ENCODE measurements at places on chromosomes 3 and 15.
A peak's percentile ranks its signal among the peaks of the same experiment; 100 is the strongest.

GRCh38 chr3:44019736-44020135 lies 221.9 kb upstream of the TOPAZ1 start:
- DNase-seq: no peak

- DNase-seq: peak; percentile 82
These were observed at the start of gene GPR171 for GRCh38 chr3:151203051-151203420. GPR171 (minus strand) TSS chr3:151203216; CDS start chr3:151199386, 3,830 bp downstream.

GRCh38 chr3:57890874-57891273 lies 117.3 kb upstream of the FLNB start:
- DNase-seq: no peak

GRCh38 chr3:156825795-156826143 lies 384 bp upstream of the LEKR1 start:
- DNase-seq: no peak

DNA sequence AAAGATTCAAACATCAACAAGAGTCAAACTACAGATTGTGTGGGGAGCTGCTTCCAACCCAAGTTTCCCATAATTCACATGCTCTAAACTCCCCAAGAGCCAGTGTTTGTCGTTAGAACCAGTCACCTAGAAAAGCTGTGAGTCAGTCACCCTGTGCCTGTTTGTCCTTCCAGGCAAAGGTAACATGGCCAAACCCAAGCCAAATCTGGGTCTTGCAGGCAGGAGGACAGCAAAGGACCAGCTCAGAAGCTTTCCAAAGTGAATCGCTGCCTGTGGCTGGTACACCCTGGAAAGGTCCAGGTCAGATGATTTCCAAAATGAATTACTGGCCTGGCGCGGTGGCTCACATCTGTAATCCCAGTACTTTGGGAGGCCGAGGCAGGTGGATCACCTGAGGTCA lies 251.5 kb downstream of the FAM43A start:
- DNase-seq: no peak

GRCh38 chr3:35617370-35617769 lies 22.0 kb upstream of the ARPP21 start:
- DNase-seq: no peak

- DNase-seq: no peak
These were observed 16.9 kb upstream of the SCAMP5 start for GRCh38 chr15:74978503-74978902.

DNA sequence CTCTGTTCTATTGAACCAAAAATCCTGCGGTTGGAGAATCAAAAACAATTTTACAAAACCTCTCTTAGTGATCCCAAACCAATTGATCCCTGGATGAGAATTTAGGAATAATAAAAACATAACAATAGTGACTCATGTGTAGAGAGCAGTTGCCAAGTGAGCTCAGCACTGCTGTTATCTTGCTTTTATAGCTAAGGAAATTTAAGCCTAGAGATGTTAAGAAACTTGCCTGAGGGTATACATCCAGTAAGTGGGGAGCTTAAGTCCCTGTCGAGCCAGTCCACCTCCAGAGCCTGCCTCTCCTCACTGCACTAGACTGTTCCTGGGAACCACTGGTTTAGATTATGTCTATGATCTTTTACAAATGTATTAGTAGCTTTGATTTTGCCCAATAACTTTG lies 358.4 kb upstream of the LMCD1 start:
- no peak for DNase-seq

- no peak for DNase-seq
These were observed 38.0 kb downstream of the COL6A5 start for GRCh38 chr3:130383424-130383823.

DNA sequence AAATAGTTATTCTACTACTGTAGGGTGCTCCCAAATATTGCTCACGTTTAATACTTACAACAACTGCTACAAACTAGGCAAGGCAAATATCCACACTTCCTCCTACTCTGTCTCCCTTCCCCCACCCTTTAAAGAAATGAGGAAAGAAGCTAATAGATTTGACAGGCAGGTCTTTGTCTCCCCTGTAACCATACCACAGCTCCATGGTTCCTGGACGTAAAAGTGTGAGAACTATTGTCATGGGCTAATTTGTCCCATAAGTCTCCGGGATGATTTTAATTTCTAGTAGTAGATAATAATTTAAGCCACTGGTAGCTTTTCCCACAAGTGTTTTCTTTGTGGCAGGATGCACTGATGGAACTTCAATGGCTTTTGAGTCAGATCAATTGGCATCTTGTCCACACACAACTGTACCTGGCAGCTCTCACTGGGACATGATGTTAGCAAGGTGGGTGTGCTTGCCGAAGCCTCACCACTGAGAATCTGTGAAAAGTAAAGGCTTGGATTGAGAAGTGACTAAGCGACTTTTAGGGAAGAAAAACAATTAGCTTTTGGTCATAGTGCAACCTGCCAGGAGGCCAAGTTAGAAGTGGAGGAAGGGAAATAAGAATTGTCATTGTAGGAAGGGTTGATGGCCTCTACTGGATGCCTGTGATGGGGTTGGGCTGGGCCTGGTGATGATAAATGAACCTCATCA lies 1.4 kb upstream of the CPOX start:
- DNase-seq: no peak

DNA sequence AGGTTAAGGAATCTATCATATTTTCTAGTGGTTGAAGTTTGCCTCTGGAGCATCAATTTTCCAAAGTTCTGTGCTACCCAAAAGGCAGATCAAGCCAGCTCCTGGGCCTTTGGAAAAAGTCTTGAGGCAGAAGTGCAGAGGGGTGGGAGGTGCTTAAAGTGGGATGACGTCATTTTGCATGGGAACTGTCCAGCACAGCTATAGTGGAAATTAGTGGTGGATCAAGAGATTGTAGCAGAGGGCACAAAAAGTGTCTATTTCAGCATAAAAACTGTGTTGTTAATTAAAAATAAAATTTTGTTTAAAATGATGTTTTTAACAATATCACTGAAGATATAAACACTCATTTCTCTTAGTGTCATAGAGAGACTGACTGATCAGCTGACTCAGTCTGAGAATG lies 221.9 kb downstream of the LRRN1 start:
- no peak for DNase-seq

- DNase-seq: no peak
These were observed 143.4 kb downstream of the EEFSEC start for GRCh38 chr3:128296469-128297251.

GRCh38 chr3:38717355-38718240 lies 68.1 kb upstream of the SCN5A start:
- no peak for DNase-seq

DNA sequence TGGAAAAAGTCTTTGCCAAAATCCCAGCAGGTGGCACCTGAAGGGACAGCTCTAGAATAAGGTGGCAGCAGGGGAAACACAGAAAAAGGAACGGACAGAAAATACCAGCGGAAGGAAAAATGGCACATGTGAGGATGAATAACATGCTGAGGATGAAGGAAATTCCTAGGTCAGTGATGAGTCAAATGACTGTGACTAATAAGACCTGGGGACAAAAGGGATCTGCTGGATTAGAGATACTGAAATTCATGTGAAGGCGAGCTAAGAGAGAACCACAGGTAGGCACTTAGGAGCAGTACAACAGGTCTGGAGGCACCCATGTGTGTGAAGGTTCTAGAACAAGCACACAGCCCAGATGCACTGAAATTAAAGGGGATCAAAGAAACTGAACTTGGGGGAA lies 482.5 kb downstream of the FOXP1 start:
- no peak for DNase-seq

DNA sequence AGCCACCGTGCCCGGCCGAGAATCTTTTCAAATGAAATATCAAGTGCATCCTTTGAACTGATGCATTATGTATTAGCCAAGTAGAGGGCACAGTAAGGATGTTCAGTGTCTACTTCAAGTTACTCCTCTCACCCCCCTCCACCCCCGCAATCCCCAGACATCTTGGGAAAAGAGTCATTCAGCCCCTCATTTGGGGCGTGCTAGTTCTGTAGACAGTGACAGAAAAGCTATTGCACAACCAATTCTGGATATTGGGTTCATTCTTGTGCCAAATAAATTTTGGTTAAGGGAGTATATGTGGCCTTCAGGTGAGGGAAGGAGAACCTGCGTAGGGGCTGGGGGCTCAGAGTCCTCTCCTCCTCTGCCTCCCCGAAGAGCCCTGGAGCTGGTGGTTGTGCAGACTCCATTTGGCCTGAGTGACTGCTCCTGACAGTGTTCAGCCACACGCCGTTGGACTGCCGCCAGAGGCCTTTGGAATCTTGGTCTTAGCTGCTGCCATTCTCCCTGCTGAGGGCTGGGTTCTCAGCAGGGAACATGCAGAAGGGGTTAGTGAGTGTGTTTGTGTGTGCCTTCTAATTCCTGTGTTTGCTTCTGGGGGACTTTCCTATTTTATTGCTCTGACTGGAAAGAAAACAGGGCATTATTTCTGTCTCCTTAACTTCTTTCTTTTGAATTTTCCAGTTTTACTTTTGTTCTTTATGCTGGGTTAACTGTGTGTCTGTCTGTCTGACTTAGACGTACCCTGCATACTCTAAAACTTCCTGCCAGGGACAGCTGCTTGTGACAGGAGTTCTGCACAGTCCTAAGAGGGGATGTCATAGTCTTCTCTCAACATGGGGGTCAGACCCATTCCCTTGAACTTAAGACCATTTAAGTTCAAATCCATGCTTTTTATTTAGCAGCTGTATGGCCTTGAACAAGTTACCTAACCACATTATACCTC lies 21.0 kb downstream of the RARB start:
- DNase-seq: no peak

DNA sequence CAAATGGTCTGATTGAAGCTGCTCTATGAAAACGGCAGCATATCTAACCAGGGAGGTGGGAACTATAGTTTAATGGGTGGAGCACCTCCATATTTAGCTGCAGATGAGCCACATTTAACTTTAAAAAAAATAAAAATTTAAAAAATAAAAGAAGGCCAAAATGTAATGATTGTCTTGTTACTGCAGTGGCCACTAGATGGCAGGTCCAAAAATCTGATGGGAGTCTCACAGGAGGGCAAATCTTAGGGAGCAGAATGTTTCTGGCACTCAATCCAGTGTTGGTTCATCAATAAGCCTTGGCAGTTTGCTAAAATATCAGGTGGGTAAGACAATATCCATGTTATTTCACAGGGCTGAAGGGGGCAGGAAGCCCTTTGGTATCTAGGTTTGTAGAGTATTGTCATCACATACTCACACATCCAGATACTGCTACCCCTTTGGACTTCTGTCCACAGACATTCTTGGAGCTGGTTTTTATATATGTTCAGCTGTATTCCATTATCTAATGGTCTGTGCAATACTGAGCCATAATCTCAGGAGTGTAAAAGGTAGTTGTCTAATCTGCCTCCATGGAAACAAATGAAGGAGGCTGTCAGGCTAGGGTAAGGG lies 233.3 kb downstream of the TIGIT start:
- DNase-seq: no peak

DNA sequence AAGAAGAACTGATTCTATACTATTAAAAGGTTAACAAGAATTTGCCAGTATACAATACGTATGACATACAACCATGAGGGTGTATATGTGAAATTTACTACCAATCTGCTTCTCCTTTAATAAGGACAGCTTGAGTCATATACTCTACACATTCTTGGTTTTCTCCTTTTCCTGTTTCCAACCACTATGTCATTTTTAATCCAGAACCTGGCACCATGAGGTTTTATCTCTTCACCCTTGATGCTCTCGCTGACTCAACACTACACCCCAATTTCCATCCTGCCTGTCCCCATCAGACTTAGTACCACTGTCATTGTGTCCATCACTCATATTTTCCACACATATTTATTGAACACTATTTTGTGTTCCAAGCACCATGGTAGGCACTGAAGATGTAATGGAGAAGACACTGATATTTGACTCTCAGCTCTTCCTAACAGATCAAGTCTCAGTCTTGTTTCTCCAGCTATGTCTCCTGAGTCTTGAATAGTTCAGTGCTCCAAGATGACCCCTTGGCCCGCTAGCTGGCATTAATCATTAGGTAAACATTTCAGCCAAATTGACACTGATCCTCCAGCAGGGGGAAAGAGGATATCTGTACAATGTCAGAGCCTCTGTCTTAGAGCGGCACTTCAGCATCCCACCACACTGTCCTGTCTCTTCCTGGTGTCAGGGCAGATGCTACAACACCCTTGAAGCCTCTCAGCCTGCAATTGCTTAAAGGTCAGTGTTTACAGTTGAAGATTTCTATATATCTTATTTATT lies 11.2 kb upstream of the COL8A1 start:
- DNase-seq: no peak

- DNase-seq: no peak
These were observed 208.6 kb downstream of the NFKBIZ start for GRCh38 chr3:102057781-102058421.

- DNase-seq: no peak
These were observed 4.7 kb upstream of the DCBLD2 start for GRCh38 chr3:98906230-98906629.

Data from stimulated activated effector memory CD8-positive, alpha-beta T cell treated with anti-CD3 and anti-CD28 coated beads, Interleukin-12 subunit alpha, Interleukin-12 subunit beta, amount 100 ng/mL, for 72 hours (primary cell).